ENCODE measurements at places on chromosomes 3 and 15.
A peak's percentile ranks its signal among the peaks of the same experiment; 100 is the strongest.

- no peak for DNase-seq
Measured at GRCh38 chr15:63986751-63987341, 59.4 kb downstream of the DAPK2 start.

- no peak for DNase-seq
Measured at GRCh38 chr3:170426240-170426797, 7.7 kb downstream of the CLDN11 start.

- no peak for DNase-seq
Measured at GRCh38 chr15:87155771-87156170, 1076.1 kb downstream of the AGBL1 start.

GRCh38 chr15:39695793-39696192 is 86.8 kb downstream of the FSIP1 start:
- no peak for DNase-seq

DNA sequence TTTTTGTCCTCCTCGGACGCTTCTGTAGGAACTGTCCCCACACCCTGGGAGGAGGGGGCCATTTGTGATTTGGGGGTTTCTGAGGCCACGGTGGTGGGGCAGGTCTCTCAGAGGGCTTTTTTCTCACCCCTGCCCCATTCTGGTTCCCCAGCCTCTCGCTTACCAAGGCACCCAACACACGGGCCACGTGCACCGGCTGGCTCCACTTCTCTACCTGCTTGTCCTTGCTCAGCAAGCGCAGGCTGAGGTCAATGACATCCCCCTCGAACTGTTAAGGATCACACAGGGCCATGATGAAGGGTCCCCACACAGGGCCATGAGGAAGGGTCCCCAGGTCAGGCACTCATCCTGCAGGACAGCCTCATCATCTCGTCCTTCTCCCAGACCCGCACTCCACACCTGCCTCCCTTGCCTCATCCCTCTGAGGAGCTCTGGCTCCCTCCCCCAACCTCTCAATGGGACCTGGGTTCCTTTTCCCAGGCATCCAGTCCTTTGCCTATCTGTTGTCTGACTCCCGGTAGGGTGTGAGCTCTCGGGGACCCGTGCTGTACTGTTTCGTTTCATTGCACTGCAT is 10.6 kb downstream of the EPB42 start:
- DNase-seq: no peak

DNA sequence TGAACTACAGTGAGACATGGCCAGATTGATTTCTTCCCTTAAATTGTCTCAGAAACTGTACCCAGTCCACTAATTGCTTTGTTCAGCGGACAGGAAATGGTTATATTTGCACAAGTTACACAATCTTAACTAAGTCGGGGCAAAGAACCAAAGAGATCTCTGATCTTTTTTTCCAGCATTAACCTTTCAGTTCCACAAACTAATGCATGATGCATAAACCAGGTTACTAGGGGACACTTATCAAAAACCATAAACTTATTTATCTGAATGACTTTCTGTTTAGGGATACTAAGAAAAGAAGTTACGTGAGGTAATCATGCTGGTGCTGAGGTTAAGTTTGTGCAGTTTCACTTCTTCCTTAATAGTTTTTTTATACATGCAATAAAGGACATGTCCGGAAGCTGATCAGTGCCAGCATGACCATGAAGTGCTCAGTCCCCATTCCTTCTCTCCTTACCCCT is 22.4 kb downstream of the FNDC3B start:
- no peak for DNase-seq

GRCh38 chr15:61327019-61327631 is 98.0 kb upstream of the RORA start:
- DNase-seq: no peak

GRCh38 chr15:46312133-46312740 is 677.4 kb downstream of the SQOR start:
- peak; percentile 15 for DNase-seq

- DNase-seq: no peak
Measured at GRCh38 chr3:143206955-143207337, 87.4 kb downstream of the CHST2 start.

GRCh38 chr15:93250950-93251349 is 161.9 kb upstream of the RGMA start:
- DNase-seq: no peak

DNA sequence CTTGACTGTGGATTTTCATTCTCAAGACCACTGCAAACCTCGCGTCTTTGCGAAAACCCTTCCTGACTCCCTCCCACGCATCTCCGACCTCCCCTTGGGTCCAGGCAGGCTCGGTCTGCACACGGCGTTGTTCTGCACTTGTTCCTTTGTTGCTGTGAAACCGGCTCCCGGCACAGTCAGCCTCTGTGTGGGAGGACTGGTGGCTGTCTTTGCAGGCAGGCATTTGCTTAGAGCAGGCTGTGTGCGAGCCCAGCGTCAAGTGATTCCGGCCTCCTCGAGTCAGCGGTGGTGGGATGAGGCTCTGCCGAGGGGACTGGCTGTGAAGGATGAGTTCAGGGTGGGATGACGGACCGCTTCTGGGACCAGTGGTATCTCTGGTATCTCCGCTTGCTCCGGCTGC is 102.6 kb upstream of the ROPN1 start:
- DNase-seq: no peak

GRCh38 chr3:186540221-186540834 is 3.9 kb downstream of the CRYGS start:
- DNase-seq: peak; percentile 72

DNA sequence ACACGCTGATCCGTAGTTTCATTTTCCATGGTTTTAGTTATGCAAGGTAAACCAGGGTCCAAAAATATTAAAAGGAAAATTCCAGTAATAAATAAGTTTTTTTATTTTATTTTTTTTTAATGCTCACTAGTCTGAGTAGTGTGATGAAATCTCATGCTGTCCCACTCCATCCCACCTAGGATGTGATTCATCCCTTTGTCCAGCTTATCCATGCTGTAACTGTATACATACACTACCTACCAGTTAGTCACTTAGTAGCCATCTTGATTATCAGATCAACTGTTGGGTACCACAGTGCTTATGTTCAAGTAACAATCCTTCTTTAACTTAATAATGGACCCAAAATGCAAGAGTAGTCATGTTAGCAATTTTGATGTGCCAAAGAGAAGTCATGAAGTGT is 75.2 kb downstream of the ESYT3 start:
- no peak for DNase-seq

DNA sequence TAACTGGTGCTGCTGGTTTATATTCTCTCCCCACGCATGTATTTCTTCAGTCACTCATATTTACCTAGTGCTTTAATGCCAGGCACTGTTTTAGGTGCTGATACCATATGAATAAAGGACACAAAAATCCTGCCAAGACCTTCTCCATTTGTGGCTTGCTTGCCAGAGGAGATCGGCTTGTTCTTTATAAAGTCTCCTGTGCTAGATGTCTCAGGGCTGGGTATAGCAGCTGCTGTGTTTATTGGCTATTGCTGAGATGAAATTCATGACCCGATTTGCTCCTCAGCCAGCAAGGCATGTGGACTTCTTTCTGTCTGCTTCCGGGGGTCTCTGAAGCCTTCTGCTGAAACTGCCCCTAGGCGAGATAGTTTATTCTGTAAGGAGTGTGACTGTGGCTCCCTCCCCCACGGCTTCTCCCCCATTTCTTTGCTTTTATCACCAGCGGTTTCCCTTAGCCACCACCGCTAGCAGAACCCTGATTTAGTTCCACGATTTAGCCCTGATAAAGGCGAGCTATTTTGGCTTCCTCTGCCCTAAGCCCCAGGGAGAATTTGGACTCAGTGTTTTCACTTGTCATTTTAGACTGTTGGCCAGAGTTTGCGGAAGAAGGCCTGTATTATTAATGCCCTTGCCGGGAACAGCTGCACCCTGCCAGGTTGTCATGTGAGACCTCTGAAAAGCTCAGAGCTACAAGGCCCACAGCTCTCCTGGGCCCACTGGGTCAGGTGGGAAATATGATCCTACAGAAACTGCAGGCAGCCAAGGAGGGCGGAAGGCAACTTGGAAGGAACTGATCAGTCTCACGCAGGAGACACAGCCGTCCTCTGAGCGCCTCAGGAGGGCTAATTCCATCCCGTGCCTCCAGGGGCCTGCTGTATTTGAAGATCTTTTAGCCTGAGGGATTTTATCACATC is 46.8 kb downstream of the ST6GAL1 start:
- no peak for DNase-seq

Data from activated CD4-positive, alpha-beta T cell treated with anti-CD3 and anti-CD28 coated beads for 1 hour (primary cell).